Central memory CD8-positive, alpha-beta T cell (primary cell): ENCODE measurements at places on chromosomes 13 and 19.
A peak's percentile ranks its signal among the peaks of the same experiment; 100 is the strongest.

DNA sequence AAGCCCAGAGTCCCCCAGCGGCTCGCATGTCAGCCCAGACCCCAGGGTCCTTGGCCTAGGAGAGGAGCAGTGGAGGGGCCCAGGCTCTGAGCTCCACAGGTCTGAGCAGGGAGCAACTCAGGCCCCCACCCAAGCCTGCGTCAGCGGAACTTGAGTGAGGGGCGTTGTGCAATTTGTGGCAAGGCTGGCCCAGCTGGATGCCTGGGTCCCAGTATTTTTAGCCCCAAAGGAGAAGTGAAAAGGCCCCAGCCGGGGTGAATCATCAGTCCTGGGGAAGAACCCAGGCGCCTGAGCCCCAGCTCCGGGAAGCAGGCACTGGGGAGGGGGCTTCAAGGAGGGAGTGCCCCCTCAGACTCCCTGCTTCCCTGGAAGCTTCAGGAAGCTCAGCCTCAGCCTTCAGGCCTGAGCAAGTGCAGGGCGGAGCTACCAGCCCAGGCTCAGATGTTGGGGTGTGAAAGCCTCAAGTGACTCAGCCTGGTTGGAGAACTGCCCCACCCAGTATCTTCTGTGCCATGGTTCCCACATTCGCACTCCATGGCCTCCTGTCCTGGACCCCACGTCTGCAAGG, 7.2 kb downstream of the MED29 start:
- peak overlapping the region; percentile 93 for H3K27ac ChIP-seq
- H3K4me3 ChIP-seq, result peak overlapping the region; percentile 65
- peaks cover 49% of the 10 kb centered on the region for H3K36me3 ChIP-seq
- peaks cover 60% of the 10 kb centered on the region for H3K4me1 ChIP-seq

GRCh38 chr13:114328034-114328433, 13.7 kb downstream of the CHAMP1 start:
- no peaks in the 10 kb centered on the region for H3K27me3 ChIP-seq
- H3K36me3 ChIP-seq, result peaks cover 23% of the 10 kb centered on the region
- DNase-seq, result no peak
- peaks cover 14% of the 10 kb centered on the region for H3K4me1 ChIP-seq
- no peak overlapping the region for H3K4me3 ChIP-seq

DNA sequence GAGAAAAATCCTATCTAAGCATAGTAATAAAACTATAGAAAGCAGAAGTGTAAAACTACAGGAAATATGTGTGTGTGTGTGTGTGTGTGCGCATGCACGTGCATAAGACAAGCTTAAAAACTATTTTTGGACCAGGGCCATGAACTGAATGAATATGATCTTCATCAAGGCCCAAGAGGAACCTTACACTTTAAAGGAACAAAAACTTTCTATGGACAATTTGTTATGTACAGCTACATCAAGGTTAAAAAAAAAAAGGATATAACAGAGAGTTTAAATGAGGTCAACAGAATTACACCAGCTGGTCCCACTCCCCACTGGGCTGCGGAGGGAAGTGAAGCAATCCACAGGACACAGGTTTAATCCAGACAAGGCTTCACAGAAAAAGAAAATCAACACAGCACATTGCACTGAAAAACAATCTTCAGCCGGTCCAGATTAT, 151.1 kb downstream of the LHFPL6 start:
- peaks cover 14% of the 10 kb centered on the region for H3K27me3 ChIP-seq
- no peak overlapping the region for H3K27ac ChIP-seq
- no peak for DNase-seq
- no peak overlapping the region for H3K4me3 ChIP-seq
- no peaks in the 10 kb centered on the region for H3K4me1 ChIP-seq

DNA sequence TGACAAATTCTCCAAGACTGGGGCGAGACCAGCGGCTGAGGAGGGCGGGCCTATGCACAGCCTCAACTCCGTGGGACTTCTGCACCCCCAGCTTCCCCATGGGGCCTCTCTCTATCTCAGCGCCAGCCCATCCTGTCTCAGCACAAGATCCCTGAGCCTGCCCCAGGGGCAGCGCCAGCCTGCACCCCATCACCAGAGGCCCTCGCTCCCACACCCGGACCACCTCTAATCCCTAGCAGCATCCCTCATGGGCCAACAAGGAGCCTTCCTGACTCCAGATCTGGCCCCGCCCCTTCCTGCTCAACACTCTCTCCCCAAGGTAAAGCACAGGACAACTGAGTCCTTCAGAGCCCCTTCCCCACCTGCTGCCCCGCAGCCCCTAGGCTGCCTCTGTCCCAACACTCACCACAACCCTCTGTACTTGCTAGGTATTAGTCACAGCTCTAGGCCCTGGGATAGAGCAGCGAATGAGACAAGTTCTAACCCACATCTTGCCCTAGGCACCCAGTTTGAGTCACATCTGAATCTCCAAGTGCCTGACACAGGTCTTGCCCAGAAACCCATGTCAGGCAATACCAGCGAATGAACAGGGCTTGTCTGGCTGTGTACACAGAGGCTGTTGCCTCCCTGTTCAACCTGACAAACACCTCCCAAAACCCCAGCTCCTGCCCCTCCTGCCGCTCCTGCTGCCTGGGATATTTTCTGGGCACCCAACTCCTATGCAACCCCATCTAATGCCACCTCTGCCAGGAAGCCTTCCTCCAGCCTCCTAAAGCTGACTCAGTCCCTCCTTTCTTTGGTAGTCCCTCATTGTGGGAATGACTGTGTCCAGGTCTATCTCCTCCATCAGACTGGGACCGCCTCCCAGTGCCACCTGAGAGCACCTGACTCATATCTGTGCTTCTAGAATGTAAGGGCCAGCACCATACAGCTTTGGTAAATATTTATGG, 18.6 kb downstream of the GRIK5 start:
- H3K4me3 ChIP-seq, result no peak overlapping the region
- no peak for DNase-seq
- no peaks in the 10 kb centered on the region for H3K36me3 ChIP-seq
- no peaks in the 10 kb centered on the region for H3K27me3 ChIP-seq
- H3K27ac ChIP-seq, result no peak overlapping the region

- no peak overlapping the region for H3K27ac ChIP-seq
- no peaks in the 10 kb centered on the region for H3K27me3 ChIP-seq
- no peaks in the 10 kb centered on the region for H3K4me1 ChIP-seq
Observed at GRCh38 chr19:56933014-56933705, 92.6 kb upstream of the PEG3 start.

GRCh38 chr13:40777809-40778175, 6.8 kb upstream of the MRPS31 start:
- H3K27me3 ChIP-seq, result no peaks in the 10 kb centered on the region
- no peak for DNase-seq
- H3K27ac ChIP-seq, result peak overlapping the region; percentile 96
- peaks cover 23% of the 10 kb centered on the region for H3K4me1 ChIP-seq

- H3K27me3 ChIP-seq, result peaks cover 7% of the 10 kb centered on the region
- DNase-seq, result no peak
- H3K27ac ChIP-seq, result no peak overlapping the region
- peaks cover 1% of the 10 kb centered on the region for H3K36me3 ChIP-seq
Observed at GRCh38 chr19:5207806-5208205, 132.8 kb downstream of the PTPRS start.

DNA sequence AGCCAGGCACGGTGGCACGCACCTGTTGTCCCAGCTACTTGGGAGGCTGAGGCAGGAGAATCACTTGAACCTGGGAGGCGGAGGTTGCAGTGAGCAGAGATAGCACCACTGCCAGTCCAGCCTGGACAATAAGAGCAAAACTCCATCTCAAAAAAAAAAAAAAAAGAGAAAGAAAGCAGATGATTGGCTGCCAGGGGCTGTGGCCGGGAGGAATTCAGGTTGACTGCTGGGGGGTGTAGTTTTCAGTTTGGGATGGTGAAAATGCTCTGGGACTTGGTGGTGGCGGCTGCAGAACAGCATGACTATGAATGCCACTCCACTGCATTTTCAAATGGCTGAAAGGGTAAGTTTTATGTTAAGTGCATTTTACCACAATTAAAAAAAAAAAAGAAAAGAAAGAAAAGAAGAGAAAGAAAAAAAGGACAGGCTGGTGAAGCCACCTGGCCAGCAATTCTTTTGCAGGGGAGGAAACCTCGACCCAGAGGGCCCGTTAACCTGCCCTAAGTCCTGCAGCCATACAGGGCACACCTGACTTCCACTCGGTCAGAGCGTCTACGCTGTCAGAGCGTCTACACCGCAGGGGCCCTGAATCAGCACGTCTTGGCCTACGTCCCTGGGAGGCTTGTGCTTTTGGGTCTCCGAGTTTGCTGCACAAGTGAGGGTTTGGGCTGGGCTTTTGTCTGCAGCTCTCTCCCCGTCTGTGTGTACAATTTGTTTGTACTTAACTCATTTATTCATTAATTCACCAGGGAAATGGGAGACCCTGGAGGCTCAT, 3.6 kb downstream of the ISOC2 start:
- peaks cover 30% of the 10 kb centered on the region for H3K4me1 ChIP-seq
- no peak overlapping the region for H3K27ac ChIP-seq
- H3K27me3 ChIP-seq, result peaks cover 23% of the 10 kb centered on the region
- peaks cover 9% of the 10 kb centered on the region for H3K36me3 ChIP-seq
- DNase-seq, result no peak

DNA sequence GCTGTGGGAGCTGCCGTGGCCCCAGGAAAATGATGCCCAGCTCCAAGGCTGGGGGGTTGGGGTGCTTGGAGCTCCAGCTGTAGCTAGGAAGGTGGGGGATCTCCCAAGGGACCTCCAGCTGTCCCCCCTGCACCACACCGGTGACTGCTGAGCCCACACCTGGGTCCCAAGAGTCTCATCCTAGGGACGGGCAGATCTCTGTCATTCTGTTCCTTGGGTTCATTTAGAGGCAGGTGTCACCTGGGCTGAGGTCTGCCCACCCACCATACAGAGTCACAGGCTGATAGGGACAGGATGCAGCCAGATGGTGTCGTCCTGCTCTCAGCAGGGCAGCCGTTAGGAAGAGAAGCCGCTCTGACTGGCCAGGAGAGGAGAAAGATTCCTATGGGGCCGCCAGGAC, 5.3 kb downstream of the F2RL3 start:
- no peak for DNase-seq
- peaks cover 49% of the 10 kb centered on the region for H3K27me3 ChIP-seq
- H3K4me1 ChIP-seq, result peaks cover 13% of the 10 kb centered on the region
- no peak overlapping the region for H3K27ac ChIP-seq
- H3K4me3 ChIP-seq, result no peak overlapping the region

DNA sequence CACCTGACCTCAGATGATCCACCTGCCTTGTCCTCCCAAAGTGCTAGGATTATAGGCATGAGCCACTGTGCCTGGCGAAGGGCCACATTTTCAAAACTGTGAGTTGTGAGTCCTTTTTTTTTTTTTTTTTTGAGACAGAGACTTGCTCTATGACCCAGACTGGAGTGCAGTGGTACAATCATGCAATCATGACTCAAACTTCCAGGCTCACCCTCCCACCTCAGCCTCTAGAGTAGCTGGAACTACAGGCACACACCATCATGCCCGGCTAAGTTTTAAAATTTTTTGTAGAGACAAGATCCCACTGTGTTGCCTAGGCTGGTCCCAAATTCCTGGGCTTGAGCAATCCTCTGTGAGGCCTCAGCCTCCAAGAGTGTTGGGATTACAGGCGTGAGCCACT, 3.8 kb upstream of the MYPOP start:
- no peak overlapping the region for H3K27ac ChIP-seq
- DNase-seq, result no peak
- H3K27me3 ChIP-seq, result peaks cover 25% of the 10 kb centered on the region
- H3K4me3 ChIP-seq, result no peak overlapping the region

- peaks cover 66% of the 10 kb centered on the region for H3K4me1 ChIP-seq
- no peaks in the 10 kb centered on the region for H3K27me3 ChIP-seq
- peak overlapping the region; percentile 86 for H3K4me3 ChIP-seq
- DNase-seq, result no peak
- H3K36me3 ChIP-seq, result peaks cover 12% of the 10 kb centered on the region
Observed at GRCh38 chr19:18291019-18291524, 9.7 kb upstream of the JUND start.

GRCh38 chr13:49132479-49133002, 87.6 kb upstream of the MLNR start:
- peak overlapping the region; percentile 20 for H3K27ac ChIP-seq
- peaks cover 35% of the 10 kb centered on the region for H3K36me3 ChIP-seq
- no peaks in the 10 kb centered on the region for H3K27me3 ChIP-seq
- peaks cover 15% of the 10 kb centered on the region for H3K4me1 ChIP-seq
- no peak for DNase-seq
